ENCODE measurements at places on chromosomes 5 and 9. TPM values are rescaled to one million over a fixed set of nuclear protein-coding genes. Genes with fewer than 3 reads are reported as not detected.

Gene FGD3
- total RNA-seq = not detected

Gene OR2V2
- total RNA-seq = not detected

Gene PCDHGB2
- total RNA-seq = 1.3 TPM

Gene FBLL1
- 0.86 TPM for total RNA-seq

Gene ADAMTS6
- total RNA-seq = 117 TPM

Gene NOL6
- total RNA-seq = 41.6 TPM

Gene GABRA1
- not detected for total RNA-seq

Gene RICTOR
- total RNA-seq = 31.7 TPM

DNA sequence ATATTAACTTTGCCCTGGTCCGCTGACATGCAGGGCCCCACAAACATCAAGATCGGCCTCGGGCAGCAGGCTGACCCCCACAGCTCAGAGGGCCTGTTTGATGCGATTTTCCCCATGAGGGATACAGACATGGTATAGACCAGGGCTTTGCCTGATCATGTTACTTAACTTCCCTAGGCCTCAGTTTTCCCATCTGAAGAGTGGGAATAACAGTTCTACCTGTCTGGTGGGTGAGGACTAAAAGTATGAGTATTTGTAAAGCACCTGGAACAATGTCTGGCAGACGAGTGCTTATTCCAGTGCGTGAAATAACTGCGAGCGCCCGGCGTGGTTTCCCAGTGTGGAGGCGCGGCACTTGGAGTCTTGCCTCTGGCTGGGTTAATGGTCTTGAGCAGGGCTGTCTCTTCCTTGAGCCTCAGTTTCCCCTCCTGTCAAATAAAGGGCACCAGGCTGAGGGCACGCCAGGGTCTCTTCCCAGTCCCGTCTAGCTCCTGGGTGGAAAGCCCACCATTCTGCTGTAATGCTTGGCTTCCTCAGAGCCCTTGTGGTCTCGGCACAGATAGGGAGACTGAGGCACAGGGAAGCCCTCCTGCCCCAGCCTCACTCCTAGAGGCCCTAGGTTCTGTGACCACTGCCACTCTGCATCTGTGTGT lies 47.2 kb downstream of the ASS1 start:
- DNase-seq = no peak

DNA sequence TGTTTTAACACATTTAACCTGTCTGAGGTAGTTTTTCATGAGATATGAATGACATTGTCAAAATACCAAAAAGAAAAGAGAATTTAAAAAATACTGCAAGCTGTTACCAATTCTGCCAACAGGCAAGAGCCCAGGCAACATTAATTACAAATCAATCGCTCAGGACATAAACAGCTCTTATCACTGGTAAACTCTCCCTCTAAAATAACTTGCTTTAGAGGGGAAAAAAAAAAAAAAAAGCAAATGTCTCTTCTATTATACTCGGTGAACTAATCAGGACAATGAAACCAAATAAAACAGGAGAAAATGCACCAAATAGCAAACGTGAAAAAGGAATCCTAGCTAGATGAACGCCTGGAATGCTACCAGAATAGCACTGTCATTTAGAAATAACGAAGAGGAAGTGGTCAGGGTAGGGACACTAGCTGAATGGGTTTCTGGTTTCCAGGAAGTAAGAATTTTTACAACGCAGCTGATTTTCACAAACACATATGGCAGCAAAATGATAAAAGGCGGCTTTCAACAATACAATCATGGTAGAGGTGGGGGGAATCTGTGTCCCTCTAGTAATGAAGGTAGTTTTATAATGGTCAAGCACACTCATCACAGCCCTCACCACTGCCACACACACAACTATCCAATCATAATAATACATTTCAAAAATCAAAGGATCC lies 94.9 kb downstream of the DENND1A start:
- no peak for DNase-seq

- DNase-seq = no peak
These were observed 144.9 kb downstream of the FGF1 start for GRCh38 chr5:142540922-142541422.

- no peak for DNase-seq
These were observed 173.7 kb downstream of the BRINP1 start for GRCh38 chr9:119195521-119195920.

GRCh38 chr5:176144508-176144907 lies 93.7 kb upstream of the SIMC1 start:
- no peak for DNase-seq

DNA sequence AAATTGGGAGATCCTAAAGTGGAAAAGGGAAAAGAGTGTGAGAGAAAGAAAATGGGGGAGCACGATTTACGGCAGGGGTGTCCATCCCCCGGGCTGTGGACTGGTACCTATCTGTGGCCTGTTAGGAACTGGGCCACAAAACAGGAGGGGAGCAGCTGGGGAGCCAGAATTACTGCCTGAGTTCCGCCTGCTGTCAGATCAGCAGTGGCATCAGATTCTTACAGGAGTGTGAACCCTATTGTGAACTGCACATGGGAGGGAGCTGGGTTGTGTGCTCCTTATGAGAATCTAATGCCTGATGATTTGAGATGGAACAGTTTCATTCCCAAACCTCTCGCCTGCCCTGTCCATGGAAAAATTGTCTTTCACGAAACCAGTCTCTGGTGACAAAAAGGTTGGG lies 108.3 kb upstream of the ADAMTSL1 start:
- no peak for DNase-seq

- no peak for DNase-seq
These were observed 109.9 kb upstream of the SLC1A3 start for GRCh38 chr5:36496471-36496870.

- no peak for DNase-seq
These were observed 562.8 kb upstream of the C9orf72 start for GRCh38 chr9:28136113-28136512.
